ENCODE measurements at places on chromosomes 4 and X.

- DNase-seq, result no peak
Measured at GRCh38 chrX:40550066-40550465, 30.7 kb upstream of the ATP6AP2 start.

GRCh38 chr4:145153904-145154298 is 26.5 kb downstream of the OTUD4 start:
- DNase-seq, result no peak

DNA sequence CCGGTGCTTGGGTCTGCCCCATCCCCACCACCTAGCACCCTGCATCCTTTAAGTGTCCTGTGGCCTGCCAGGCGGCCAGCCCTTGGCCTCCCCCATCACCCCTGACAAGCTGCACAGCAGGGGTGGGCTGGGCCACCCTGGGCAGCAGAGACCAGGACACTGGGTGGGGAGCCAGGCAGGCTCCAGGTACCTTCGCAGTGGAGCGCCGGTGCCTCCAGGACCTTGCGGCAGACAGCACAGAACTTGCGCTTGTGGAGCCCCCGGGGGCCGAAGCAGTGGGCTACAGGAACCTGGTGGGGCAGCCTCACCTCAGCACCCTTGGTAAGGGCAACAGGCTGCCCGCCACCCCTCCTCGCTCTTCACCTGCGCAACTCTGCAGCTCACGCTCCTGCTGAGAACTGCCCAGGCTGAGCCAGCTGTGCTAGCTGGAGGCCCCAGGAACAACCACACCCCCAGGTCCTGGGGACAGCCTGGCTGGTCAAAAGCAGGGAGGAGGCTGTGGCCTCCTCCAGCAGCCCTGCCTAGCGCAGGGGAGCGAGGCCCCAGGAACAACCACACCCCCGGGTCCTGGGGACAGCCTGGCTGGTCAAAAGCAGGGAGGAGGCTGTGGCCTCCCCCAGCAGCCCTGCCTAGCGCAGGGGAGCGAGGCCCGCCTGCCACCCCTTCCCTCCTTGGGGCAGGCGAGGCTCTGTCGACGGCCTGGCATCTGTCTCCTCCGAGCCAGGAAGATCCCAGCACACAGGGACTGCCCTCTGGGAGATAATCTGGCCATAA is 4.6 kb downstream of the DGKQ start:
- no peak for DNase-seq

- no peak for DNase-seq
Measured at GRCh38 chr4:70606459-70606858, 14.4 kb downstream of the AMBN start.

DNA sequence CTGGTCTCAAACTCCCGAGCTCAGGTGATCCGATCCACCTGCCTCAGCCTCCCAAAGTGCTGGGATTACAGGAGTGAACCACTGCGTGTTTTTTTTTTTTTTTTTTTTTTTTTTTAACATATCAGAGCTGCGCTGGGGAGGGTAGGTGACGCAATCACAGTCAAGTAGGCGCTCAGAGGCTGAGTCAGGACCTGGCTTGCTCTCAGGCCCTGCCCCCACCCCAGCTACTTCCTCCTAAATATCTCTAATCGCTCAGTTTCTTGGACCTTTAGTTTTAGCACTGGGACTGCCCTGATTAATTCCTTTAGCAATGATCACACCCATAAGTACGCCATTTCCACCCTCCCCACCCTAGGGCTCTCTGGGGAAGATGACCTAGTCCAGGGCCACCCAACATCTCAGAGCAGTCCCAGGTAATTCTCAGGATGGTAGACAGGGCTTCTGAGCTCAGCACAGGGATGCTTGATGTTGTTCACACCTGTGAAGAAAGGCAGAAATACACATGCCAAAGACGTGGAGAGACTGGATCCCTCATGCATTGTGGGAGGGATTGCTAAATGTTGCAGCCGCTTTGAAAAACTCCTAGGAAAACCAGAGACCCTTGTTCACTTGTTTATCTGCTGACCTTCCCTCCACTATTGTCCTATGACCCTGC is 50.2 kb downstream of the DDX3X start:
- DNase-seq, result peak; percentile 42

GRCh38 chr4:81518762-81519426 is 47.2 kb upstream of the RASGEF1B start:
- DNase-seq, result no peak

GRCh38 chr4:145049241-145049640 is 48.8 kb downstream of the ANAPC10 start:
- no peak for DNase-seq

DNA sequence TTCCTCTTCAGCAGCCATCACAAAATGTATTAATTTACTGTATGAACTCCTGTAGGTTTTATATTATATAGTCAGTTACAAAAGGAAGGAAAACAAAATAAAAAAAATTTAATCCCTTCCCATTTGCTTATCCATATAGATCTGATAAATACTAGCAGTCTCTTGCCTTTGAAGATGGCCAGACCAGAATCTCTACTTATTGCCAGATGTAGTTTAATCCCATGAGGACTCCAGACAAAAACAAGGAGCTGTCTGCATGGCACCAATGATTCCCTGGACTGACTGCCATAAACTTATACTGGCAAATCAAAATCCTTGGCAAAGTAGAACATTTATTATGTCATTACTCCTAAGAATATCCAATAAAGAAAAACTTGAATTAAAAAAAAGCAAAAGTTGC is 223.3 kb upstream of the MAB21L2 start:
- DNase-seq, result no peak

GRCh38 chrX:13816176-13816575 is 717 bp downstream of the GPM6B start:
- DNase-seq, result no peak

DNA sequence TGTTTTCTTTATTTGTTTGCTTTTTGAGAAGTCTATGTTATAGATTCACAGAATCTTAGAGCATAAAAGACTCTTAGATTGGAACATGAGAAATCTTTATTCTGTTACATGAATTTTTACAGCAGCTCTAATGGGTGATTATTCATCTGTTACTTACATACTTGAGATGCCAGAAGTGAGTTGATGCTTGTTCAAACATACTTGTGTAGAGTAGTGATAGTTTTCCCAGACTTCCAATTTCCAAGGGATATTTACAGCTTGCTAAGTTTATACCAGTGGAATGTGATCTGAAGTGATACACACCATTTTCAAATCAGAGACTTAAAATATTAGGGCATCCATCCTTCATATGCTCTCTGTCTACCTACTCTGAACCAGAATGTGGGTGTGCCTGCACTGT is 252.9 kb upstream of the SMIM31 start:
- peak; percentile 71 for DNase-seq

GRCh38 chr4:31442236-31442635 is 722.1 kb downstream of the PCDH7 start:
- no peak for DNase-seq

- peak; percentile 99 for DNase-seq
Measured at GRCh38 chr4:183098723-183099536, at the start of gene WWC2. TSS of gene WWC2 (plus strand) at chr4:183099257. CDS start at chr4:183099492, 235 bp downstream.

DNA sequence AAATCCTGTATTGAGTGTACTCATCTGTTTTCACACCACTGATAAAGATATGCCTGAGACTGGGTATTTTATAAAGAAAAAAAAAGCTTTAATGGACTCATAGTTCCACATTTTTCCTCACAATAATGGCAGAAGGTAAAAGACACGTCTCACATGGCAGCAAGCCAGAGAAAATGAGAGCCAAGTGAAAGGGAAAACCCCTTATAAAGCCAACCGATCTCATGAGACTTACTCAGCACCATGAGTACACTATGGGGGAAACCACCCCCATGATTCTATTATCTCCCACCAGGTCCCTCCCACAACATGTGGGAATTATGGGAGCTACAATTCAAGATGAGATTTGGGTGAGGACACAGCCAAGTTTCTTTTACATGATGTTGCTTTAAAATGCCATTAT is 171.9 kb downstream of the GALNTL6 start:
- no peak for DNase-seq

DNA sequence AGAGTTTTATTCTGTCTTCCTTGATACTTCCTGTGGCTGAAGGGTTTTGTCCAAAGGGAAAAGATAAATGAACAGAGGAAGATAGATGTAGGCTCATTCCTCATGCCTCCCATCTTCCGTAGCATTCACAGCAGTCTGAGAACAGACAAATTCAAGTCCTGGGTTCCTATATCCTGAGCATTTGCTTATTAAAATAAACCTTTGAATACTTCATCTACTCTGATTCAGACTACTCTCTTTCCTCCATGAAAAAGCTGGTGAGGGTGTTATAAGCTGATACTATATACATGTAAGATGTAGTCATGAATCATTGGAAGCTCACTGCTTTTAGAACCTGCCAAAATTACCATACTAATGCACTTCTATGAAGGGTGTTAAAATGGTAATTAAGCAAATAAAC is 61.2 kb downstream of the GAB1 start:
- DNase-seq, result no peak

- DNase-seq, result no peak
Measured at GRCh38 chr4:147779451-147779850, 47.6 kb downstream of the ARHGAP10 start.

DNA sequence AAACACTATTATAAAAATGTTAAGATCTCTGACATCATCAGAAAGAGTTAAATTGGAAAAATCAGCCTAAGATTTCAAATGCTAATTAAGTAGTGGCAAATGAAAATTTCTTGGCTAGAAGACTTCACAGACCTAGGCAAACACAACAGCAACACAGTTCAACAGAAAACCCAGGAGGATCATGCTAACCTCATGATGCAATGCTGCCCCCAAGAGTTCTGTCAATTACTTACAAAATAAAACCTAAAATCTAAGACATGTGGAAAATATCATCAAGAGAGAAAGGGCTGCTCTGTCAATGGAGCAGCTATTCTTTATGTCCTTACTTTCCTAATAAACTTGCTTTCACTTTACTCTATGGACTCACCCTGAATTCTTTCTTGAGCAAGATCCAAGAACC is 21.0 kb downstream of the S100G start:
- DNase-seq, result peak; percentile 68

GRCh38 chrX:100659431-100660137 is 15.6 kb downstream of the SRPX2 start:
- no peak for DNase-seq

DNA sequence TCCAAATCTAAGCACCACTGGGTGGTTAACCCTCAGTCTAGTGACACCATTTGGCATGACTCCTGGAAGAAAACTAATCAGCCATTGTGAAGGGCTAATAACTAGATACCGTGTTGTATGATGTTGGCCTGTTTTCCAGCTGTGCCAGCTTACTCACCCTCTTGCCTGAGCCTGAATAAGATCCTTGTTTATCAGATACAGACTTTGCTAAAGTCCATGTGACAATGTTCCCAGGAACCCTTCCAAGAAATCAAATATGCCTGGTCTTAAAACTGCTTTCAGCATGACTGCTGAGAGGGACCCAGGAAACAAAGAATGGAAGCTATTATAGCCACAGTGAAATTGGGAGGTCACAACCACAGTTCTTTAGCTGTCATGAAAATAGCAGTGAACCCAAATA is 640.8 kb upstream of the INTU start:
- DNase-seq, result peak; percentile 90

GRCh38 chr4:141376769-141377168 is 156.1 kb downstream of the ZNF330 start:
- no peak for DNase-seq

- DNase-seq, result peak; percentile 60
Measured at GRCh38 chr4:186808630-186809018, 85.0 kb upstream of the FAT1 start.

GRCh38 chr4:7761720-7762119 is 177.9 kb downstream of the AFAP1 start:
- DNase-seq, result peak; percentile 82

- DNase-seq, result no peak
Measured at GRCh38 chr4:112312610-112313239, 15.6 kb downstream of the ALPK1 start.

DNA sequence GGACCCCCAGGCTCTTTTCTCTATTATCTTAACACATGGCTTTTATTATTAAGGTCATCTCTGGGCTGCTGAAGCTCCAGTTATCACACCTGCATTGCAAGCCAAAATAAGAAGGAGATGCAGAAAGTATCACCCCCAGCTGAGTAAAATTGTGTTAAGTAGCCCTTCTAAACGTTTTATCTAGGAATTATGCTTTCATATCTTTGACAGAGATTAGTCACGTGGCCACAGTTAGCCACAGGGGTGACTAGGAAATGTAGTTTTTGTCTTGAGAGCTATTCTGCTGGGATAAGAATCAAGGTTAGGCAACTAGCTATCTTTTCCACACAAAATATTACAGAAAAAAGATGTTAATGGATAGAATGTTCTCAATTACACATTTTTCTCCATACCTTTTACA is 102.1 kb downstream of the ANXA3 start:
- no peak for DNase-seq

DNA sequence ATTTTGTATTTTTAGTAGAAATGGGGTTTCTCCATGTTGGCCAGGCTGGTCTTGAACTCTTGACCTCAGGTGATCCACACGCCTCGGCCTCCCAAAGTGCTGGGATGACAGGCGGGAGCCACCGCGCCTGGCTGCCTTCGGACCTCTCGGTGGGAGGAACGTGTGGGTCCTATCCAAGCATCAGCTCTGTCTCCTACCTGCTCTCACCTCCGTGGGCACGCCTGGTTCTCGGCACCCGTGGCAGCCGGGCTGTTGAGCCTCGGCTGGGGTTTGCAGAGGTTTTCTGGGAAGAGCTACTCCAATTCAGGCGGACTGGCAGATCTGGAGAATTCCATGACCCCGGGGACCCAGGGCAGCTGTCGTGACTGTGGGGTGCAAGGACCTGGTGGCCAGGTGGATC is 23.6 kb upstream of the PPP2R3B start:
- DNase-seq, result no peak

GRCh38 chrX:40392599-40392998 is 188.2 kb upstream of the ATP6AP2 start:
- no peak for DNase-seq

GRCh38 chr4:112510291-112511092 is 5.5 kb downstream of the NEUROG2 start:
- peak; percentile 39 for DNase-seq

DNA sequence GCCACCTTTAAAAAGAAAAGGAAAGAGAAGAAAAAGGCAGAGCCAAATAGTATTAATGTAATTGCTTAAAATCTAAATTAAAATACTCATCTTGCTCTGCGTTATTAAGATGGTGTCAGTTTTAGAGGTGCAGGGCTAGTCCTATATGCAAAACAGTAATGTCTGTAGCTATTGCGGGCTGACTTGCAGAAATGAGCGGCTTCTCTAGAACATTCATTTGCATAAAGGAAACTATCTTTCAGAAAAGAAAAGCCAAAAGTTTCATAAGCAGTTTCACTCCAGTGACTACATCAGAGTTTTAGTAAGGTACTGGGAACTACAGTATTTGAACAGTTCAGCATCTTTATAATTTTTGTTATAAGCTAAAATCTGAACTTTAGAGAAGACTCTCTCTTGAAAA is 6.0 kb downstream of the SMAD1 start:
- DNase-seq, result no peak

- DNase-seq, result no peak
Measured at GRCh38 chr4:147219145-147219544, 261.8 kb upstream of the EDNRA start.

DNA sequence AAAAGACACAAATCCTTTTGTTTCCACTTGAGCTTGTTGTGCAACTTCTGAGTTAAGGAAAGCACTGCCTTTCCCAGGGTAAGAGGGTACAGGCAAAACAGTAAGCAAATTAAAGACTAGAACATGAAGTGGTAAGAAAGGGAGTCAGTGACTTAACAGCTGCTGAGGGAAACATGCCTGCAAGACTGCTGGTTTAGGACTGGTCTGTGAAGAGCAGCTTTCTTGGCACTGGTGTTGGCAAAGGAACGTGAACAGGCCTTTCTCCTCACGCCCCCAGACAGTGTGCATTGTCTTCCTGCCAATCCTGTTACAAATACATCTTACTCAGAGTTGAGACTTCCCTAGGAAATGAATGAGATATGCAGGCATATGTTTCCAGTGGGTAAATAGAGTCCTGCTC is 2.6 kb downstream of the LHFPL1 start:
- DNase-seq, result no peak

- DNase-seq, result no peak
Measured at GRCh38 chr4:146567396-146567795, 45.7 kb upstream of the SLC10A7 start.

Measured in astrocyte of the hippocampus (primary cell).